HCEC 1CT (cell line): ENCODE measurements at places on chromosomes 3 and 15.

GRCh38 chr15:81478354-81478753 is 104.3 kb upstream of the TMC3 start:
- DNase-seq: no peak

GRCh38 chr15:65094294-65094995 is 17.9 kb downstream of the KBTBD13 start:
- DNase-seq: no peak

DNA sequence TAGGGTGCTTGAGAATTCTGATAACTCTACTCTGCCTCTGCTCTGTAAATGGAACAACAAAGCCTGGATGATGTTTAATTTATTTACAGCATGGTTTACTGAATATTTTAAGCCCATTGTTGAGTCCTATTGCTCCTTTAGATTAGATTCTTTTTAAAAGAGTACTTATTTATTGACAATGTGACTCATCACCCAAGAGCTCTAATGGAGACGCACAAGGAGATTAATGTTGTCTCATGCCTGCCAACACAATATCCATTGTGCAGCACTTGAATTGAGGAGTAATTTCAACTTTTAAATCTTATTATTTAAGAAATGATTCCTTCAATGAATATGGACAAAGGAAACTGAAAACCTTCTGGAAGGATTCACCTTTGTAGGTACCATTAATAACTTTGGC is 691.4 kb downstream of the ZBBX start:
- no peak for DNase-seq

DNA sequence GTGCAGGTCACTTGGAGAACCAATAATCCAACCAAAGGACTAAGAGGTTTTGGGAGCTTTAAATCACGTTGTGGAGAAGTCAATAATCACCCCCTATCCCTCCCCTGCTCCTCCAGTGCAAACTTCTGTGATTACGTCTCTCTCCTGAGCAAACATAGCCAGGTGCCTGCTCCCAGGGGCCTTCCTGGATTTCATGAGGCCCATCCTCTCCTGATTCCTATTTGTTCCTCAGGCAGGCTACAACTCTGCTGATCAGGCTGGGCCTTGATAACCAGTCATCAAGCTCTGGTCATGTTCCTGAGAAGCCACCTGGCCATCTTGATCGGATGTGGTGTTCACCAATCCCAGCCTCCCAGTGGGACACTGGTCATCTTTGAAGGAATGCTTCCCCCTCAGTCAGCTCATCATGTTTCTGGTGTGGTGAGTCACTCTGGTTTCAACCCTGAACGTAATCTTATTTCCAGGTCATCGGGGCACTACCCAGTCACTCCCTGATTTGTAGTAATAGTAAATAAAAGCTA is 2.9 kb upstream of the ZNF710 start:
- peak; percentile 81 for DNase-seq

GRCh38 chr15:63978511-63979261 is 67.6 kb downstream of the DAPK2 start:
- no peak for DNase-seq

DNA sequence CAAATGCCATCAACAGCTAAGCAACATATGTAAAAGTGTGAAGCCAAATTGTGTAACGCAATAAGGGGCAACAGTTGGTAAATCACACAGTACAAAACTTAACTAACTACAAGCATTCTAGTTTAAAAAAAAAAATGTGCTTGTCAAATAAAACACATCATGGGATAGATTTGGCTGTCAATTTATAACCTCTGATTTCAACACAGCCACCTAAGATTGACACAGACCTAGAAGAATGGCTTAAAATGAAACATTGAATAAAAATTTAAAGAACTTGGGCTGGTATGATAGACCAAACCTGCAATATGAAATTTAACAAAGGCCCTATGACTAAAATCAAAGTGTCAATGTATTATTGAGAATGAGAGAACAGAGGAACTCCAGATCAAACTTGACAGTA is 148.4 kb downstream of the NR1I2 start:
- no peak for DNase-seq

DNA sequence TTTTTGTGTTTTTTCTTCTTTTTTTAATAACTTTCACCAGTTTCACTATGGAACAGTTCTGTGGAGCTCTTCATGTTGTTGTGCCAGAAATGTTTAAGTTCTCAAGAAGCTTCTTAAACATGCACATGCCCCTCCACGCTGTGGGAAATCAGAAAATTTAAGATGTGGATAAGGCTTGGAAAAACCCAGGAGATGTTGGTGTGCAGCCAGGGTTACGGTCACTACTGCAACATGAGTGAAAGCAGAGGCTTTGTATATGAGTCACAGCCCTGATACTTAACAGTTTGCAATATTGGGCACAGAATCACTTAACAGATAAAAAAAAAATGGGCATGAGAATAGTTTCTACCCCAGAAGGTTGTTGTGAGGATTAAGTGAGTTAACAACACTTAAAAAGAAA is 399.9 kb downstream of the LRTM1 start:
- no peak for DNase-seq

DNA sequence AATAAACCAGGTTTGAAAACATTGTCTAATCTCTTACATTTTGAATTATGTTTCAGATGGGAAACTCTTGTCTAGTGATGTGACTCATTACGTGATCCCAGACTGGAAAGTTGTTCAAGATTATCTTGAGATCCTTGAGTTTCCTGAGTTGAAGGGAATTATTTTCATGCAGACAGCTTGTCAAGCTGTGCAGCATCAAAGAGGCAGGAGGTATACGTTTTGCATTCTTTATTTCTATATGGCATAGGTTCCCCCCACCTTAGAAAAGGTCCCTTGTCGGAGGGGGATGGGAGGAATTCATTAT is 1.5 kb downstream of the DIS3L start:
- peak; percentile 18 for DNase-seq
